ENCODE measurements at places on chromosomes 7 and 10.

DNA sequence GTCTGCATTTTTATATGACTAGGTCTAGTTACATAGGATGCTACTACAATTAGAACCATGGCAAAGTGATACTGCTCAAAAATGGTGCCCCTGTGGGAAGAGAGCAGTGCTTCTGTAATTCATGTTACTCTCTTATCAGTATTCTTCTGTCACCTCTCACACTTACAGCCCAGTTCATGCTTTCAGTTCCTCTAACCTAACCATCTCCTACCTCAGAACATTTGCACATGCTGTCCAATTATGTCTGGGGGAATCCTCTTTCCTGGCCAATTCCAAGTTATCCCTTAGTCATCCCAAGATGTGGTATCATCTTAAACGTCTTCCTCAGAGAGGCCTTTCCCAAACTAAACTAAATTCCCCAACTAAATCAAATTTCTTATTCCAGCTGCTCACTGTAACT lies 190.2 kb downstream of the RELN start:
- no peak for DNase-seq

DNA sequence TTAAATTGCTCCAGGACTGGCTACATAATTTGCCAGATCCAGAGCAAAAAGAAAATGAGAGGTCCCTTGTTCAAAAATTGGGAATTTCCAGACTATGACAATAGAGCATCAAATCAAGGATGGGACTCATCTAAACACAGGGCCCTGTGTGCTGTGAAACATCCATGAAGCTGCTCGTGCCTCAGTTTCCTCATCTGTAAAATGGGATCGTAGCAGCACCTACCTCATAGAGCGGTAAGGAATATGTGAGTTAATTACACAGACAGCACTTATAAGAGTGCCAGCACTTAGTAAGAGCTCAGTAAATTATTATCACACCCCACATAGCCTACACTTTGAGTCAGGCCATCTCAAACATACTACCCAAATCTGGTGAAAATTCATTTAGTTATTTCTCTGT lies 135.9 kb upstream of the RHEB start:
- DNase-seq, result no peak

DNA sequence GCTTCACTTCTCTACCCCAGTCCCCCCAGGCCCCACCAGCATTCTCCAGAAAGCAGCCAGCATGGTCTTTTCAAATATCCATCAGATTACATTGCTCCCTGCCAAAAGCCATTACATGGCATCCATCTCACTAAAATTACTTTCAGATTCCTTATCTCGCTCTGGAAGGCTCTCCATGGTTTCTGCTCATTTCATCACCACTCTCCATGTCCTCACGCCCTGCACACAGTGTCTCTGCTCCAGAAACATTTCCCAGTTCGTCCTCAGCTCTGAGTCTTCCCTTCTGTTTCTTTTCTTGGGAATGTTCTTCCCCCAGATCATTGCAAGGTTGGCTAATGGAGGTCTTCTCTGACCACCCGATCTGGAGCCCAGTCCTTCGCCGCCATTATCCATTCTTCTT lies 499.1 kb downstream of the KCNMA1 start:
- DNase-seq, result no peak

- DNase-seq, result no peak
Measured at GRCh38 chr10:49651917-49652316, 27.5 kb upstream of the C10orf53 start.

DNA sequence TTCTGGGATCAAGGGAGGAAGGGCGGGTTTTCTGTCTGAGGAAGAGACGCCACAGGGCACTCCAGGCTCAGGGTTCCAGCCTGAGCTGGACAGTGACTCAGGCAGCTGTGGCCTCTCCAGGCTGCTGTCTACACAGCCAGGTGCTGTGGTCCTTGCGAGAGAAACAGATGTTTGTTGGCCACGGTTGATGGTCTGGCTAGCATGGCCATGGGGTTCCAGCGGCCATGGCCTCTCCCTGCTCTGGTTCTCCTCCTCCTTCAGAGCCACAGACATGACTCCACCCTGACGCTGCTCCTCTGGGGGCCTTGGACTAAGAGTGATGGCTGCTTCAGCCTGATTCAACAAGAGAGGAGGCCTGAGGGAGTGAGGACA lies 75.9 kb downstream of the AFAP1L2 start:
- no peak for DNase-seq
